ENCODE measurements at places on chromosomes 7 and 10.

DNA sequence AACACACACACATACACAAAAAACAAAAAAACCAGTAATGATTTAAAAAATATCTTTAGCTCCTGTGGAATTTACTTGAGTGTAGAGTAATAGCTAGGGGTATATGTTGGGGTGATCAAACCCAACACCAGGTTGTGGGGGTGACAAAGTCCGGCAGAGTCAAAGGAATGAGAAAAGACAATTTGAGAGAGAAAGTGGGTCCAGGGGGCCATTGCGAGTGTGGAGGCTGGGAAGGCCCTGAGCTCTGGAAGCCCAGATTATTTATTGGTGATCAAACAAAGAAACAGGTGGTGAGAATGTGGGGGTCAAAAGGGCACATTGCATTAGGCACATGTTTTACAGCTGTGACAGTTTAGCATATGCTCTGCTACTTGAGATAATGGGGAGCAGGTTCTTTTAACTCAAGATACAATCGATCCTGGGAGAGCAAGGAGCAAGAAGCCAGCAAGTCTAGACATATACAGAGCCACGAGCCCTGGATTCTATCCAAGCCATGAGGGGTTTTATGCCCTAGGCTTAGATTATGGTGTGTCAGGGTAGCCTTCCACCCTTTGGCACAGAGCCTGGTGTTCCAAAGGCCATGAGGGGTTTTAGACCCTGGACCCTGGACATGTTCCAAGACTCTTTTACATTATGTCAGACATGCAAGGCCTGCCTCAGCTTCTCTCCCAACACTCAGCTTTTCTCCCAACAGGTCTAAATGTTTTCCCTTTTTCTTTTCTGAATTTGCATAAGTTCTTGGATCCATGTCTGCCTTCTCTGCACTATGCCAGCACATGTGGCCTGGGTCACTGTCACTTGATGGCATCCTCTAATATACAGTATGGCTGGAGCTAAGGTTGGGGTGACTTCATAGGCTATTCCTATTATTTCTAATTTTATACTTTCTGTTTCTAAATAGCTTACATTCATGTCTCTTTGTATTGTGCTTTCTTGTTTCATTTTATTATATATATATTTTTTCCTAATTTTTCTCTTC, 48.6 kb upstream of the MKI67 start:
- no peak for DNase-seq

DNA sequence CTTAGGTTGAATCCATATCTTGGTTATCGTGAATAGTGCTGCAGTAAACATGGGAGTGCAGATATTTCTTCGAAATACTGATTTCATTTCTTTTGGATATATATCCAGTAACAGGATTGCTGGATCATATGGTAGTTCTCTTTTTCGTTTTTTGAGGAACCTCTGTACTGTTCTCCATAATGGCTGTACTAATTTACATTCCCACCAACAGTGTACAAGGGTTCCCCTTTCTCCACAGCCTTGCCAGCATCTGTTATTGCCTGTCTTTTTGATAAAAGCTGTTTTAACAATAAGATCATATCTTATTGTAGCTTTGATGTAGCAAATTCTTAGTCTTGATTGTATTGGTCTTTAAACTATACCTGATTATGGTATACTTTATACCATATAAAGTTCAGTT, 45.3 kb downstream of the ZNRF2 start:
- DNase-seq: no peak

DNA sequence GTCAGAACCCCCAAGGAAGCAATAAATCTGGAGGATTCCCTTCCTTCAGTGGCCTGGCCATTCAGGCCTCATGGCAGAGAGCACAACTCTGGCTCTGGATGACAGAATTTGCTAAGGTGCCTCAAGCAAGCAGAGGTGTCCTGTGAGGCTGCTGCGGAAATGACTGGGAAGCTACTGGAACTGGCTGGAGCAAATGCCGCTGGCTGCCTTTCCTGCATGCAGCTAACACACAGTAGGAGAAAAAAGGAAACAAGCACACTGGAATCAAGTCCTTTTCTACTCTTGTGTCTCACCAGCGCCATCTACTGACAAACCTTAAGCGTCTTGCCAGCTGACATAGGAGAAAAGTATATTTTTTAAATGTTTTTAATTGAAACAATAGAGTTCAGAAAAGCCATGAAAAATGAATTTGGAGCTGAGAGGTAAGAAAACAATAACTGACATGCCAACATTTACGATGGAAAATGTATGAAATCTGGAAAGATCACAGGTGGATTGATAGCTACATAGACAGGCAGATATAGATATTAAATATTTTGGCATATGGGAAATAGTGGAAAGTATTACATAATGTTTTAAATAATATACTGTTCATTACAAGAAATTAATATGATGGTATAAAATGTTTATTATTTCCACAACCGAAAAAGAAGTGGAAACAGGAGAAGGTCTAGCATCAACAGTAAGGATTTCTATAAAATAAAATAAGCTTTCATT, 951.6 kb downstream of the ANKRD7 start:
- DNase-seq: no peak

DNA sequence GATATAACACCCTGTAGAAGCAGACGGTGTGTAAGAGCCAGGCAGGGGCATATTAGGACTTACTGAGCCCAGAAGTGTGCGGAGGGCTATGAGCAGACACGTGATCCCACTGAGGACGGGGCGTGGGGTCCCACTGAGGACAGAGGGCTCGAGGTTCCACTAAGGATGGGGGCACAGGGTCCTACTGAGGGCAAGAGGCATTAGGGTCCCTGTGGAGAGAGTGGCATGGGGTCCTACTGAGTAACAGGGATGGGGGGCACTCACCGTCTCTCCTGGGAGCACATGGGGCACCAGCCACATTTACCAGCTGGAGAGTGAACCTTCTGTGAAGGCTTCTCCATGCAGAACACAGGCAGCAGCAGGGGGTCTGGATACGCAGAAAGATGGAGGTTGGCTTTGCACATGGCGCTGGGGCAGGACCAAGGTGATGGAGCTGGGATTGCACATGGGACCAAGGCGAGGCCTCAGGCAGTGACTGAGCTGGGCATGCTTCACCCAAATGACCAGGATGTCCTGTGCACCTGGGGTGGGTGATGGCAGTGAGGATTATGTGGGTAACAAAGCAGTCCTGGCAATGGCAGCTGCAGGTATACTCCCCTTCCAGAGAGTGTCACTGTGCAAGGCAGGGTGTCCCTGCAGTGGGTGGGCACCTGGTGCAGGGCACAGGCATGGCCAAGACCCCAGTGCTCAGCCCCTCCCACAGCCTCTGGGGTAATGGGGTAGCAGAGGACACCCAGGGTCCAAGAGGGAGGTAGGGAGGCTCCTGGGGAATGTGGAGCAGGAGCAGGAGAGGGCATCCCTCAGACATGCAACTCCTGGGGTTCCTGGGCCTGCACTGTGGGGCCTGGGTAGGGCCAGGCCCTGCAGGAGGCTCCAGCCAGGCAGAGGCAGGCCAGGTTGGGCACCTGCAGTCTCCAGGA, 278.1 kb downstream of the TCERG1L start:
- DNase-seq: no peak

GRCh38 chr10:17984056-17984455, 32.3 kb downstream of the SLC39A12 start:
- no peak for DNase-seq

DNA sequence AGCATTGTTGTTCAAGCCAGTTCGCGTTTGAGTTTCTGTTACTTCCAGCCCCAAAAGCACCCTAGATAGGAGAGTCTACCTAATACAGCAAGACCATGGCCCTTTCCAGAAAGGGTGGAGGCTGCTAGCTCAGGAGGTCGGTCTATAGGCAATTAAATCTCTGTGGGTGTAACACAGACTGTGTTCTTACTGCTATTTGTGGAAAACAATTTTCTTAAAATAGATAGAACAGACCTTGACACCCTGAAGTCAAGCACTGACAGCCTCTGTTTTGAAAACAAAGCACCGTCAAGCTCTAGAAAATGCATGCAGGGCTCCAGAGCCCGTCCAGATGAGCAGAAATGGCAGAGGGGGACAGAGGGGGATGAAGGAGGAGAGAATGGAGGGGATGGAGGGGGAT, 156.6 kb downstream of the PRKAG2 start:
- no peak for DNase-seq

- no peak for DNase-seq
Observed at GRCh38 chr10:102009801-102010425, 46.1 kb downstream of the ARMH3 start.

GRCh38 chr10:34817586-34817985, 2.5 kb upstream of the PARD3 start:
- no peak for DNase-seq

DNA sequence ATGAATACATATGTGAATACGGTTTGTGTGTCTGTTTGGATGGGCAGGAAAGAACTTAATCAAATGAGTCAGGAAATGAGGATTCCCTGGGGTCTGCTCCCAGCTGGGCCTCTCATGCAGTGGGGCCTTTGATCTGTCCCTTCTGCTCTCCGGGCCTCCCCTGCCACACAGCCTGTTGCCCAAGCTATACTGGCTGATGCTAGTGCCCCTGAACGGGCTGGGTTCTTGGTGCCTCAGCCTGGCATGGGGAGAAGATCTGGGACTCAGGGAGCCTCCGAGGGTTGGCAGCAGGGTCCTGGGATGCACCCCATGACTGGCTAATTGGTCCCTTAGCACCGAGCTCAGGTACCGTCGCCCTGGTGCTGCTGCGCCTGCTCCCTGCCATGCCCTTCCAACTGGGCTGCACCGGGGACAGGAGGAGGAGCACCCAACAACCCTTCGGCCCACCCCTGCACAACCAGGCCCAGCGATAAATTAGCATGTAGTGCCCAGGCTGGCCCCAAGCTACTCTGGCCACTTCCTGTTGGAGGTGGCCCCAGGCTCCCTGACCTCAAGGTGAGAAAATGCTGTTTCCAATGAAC, 59.9 kb upstream of the DUSP5 start:
- no peak for DNase-seq

GRCh38 chr10:47336387-47337134, 11.6 kb upstream of the RBP3 start:
- DNase-seq: no peak

- DNase-seq: no peak
Observed at GRCh38 chr7:116698930-116699721, 27.1 kb downstream of the MET start.

GRCh38 chr10:61781969-61782403, 119.3 kb downstream of the CABCOCO1 start:
- no peak for DNase-seq

- DNase-seq: no peak
Observed at GRCh38 chr7:4172883-4173282, 509.2 kb upstream of the FOXK1 start.

DNA sequence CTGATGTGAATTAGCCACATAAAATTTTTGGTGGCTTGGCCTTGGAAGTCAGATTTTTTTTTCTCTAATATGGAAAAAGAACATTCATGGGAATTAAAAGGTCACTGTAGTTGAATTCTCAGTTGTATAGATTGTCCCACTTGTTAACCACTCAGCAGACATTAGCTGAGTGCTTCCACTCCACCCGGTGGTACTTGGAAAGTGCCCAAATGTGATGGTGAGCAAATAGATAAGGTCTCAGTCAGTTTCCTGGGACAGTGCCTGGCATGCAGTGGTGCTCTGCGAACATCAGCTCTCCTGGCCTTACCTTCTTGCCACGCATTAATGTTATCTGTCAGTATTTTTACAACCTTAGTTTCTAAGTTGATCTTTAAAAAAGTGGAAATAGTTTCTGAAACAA, 1.4 kb downstream of the ATP5F1C start:
- no peak for DNase-seq

GRCh38 chr10:78762086-78762630, 306.6 kb upstream of the ZMIZ1 start:
- no peak for DNase-seq

DNA sequence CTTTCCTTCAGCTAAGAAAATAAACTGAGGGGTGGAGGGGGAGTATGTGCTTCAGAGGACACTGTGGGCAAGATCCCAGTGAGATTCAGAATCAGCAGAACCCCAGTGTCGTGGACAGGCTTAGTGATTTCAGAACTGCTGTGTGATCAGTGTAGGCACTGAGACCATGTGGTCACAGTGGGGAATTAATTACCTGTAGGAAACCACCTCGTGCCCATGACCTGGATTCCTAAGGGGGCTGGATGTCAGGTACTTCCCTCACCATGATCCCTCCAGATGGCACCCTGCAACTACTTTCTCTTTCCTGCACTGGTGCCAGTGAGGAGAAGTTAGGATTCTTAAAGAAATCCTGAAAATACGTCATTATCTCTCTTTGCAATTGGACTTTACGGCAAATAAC, 64.4 kb downstream of the HBP1 start:
- DNase-seq: no peak

DNA sequence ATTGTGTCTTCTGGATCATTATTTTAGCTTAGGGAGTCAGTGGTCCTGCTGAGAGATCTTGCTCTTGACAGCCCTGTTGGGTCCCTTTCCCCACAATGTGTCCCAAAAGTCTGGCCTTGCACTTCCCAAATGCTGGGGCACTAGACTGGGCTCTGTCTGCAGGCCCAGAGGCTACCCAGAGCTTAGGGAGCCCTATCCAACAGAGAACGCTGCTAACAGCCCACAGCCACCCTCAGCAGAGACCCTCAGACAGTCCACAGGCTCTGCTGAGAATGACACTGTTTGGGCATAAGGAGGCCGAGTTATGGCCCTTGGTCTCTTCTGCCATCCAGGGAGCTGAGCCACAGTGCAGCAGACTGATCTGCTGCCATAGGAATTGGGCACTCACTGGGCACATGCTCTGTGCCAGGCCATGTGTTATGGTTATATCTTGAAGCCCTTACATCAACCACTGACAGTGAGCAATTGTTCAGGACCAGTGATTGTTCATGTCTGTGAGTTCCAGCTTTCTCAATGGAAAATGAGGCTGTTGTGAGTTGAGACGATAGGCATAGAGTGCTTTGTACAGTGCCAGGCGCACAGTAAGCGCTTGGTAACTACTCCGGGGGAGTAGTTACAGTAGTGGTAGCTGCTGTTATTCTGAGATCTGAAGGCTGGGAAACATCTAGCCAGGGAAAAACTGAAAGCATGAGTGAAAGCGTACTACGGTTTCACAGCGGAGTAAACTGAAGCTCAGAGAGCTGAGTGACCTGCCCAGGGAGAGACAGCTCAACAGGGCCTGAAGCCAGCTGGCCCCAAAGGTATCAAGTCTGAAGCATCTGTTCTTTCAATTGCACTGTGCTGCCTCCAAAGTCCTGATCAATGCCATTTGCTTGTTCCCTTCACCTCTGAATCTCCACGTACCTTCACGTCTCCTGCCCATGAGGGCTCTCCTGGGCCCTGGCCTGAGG, 77.6 kb upstream of the PRLHR start:
- DNase-seq: no peak

GRCh38 chr7:126026421-126027088, 1096.9 kb upstream of the POT1 start:
- no peak for DNase-seq

- no peak for DNase-seq
Observed at GRCh38 chr10:122495406-122496340, 34.3 kb downstream of the HTRA1 start.

Data from stimulated activated CD4-positive, alpha-beta T cell treated with anti-CD3 and anti-CD28 coated beads, Interleukin-1b, Interleukin-23, amount 100 ng/mL, for 1 hour (primary cell).